ENCODE measurements at places on chromosomes 7 and 10.

DNA sequence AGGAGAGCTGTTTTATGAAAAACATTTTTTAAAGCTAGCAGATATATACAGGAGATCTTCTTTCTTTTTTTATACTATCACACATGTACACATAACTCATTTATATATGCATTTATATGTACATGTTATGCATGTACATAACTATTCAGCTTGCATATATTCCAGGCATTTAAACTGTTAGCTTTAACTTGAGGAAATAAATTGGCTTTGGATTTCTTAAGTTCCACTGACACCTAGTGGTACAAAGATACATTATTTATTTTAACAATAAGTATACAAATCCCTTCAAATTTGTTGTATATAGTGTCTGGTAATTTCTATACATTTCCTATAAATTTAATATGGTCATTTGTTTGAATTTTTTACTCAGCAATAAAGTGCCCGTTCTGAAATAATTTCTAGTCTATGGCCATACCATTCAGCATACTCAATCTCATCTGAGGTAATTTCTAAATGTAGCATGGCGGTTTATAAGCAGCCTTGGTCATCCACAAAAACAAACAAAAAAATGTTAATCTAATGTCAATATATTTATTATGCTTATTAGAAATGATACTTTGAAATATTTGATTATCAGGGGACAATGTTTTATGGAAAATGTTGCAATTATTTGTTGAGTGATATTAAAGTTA is 11.6 kb downstream of the ZDHHC6 start:
- no peak for DNase-seq

- peak; percentile 67 for DNase-seq
Measured at GRCh38 chr10:133131053-133131452, 29.0 kb upstream of the KNDC1 start.

DNA sequence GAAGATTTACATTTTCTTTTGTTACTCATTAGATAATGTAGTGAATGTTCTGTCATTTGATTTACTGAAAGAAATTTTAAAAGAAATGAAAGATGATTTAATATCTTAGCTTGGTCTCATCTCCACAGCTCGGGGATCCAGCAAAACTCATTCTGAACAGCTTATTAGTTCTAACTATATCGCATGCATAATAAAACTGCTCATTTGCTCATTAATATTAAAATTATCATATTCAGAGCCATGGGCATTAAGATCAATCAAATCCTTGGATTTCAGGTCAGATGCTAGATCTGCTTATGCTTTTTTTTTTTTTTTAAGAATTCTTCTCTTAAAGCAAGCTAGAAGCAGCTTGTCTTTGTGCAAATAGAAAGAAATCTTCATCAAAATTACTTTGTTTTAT is 246.1 kb downstream of the FOXP2 start:
- DNase-seq = no peak

DNA sequence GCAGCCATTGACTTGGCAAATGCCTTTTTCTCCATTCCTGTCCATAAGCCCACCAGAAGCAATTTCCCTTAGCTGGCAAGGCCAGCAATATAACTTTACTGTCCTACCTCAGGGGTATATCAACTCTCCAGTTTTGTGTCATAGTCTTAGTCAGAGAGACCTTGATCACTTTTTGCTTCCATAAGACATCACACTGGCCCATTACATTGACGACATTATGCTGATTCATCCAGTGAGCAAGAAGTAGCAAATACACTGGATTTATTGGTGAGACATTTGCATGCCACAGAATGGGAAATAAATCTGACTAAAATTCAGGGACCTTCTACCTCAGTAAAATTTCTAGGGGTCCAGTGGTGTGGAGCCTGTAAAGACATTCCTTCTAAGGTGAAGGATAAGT is 649.7 kb upstream of the ANKRD30A start:
- DNase-seq = no peak

DNA sequence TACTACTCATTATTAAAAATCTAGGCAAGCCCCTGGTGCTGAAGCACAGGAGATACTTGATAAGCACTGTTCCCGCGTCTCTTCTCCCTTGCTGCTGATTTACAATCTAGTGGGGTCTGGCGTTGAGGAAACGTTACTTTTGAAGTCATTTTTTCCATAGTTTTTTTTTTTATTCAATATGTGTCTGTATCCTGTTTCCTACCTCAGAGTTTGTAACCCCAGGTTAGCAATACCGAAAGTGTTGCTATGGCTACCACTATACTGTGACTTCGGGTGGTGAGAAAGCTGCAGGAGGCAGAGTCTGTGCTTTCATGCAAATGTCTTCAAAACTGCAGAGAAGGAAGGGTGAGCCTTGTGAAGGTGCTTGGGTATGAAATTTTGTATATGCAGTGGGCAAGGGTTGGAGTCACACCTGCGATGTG is 458.8 kb upstream of the GHITM start:
- DNase-seq = no peak

GRCh38 chr7:134113655-134114054 is 13.5 kb upstream of the LRGUK start:
- no peak for DNase-seq

DNA sequence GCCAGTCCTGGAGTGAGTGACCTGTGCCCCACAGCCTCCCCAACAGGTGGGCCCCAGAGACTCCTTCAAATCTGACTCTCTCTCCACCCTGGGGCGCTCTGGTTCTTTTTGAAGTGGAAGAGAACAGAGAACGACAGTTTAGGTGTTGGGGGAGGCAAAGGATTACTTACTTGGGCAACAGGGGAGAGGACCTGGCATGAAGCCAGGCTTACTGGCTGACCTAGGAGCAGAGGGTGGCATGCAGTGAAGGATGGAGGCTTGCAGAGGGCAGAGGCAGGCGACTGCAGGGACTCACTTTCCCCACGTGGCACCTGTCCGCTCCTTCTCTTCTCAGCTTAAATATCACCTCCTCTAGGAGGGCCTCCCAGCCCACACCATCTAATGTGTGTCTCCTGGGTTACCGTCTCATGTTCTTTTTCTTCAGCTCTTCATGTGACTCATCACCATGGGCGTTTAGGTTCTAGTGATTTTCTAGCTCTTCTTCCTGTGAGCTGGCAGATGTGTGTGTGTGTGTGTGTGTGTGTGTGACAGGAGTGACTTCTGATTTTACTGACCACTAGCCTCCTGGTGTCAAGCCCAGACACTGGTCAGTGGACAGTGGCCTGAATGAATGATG is 15.5 kb downstream of the LZTS2 start:
- DNase-seq = no peak

DNA sequence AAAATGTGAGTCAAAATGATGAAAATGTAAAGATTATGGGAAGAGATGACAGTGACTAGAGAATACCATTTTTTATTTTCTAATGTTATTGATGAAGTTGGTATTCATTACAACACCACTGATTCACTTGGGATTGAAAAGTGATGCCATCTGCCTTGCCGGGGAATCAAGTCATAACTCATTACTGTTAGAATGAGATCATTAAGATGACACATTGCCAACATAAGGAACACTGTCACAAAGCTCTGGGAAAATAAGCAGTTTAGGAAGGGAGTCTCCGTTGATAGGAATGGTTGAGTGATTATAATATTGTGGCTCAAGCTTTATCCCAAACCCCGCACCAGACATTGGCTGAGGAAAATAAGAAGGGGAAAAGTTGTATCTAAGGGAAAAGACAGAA is 121.5 kb upstream of the PLPP4 start:
- no peak for DNase-seq

DNA sequence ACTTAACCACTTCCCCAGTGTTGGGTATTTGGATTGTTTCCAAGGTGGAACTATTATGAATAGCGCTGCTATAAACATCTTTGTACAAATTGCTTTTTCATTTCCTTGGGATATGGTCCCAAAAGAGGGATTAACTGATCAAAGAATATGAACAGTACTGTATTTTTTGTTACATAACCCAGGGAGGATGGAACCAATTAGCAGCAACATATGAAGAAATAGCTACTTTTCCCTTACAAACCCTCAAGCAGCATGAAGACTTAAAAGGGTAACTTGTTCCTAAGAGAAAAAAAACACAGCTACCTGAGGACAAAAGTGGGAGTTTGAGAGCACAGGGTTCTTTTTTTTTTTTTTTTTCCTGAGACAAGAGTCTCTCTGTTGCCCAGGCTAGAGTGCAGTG is 13.1 kb upstream of the TLX1 start:
- no peak for DNase-seq

- no peak for DNase-seq
Measured at GRCh38 chr7:148480479-148481146, 110.0 kb upstream of the C7orf33 start.

DNA sequence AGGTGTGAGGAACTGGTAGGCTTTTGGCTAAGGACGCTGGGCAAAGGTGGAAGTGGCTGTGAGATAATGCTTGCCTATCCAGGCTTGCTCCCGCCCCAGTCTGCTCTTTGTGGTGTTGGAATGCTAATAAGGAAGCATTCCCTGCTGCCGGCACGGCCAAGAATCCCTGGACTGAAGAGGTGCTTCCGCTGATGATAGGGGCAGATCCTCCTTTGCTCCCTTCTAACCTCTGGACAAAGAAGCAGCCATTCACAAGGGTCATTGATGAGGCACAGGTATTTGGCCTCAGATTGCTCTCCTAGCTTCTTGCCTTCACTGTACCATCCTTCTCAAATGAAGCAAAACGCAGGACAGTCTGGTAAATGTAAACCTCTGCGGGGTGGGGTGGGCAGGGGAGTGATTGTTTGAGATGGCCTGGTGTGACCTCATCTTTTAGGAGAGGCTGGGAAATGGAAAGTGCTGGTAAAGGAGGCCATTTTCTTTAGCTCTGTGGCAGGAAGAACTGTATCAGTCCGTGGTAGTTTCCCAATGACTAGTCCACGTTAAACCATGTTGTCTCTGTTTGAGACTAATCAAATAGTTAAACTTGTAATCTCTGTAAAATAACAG is 1.7 kb downstream of the PGAM1 start:
- DNase-seq = peak; percentile 90

GRCh38 chr7:82141427-82141826 is 302.1 kb downstream of the CACNA2D1 start:
- DNase-seq = no peak

GRCh38 chr10:113096128-113096996 is 146.3 kb downstream of the TCF7L2 start:
- DNase-seq = no peak

- no peak for DNase-seq
Measured at GRCh38 chr7:113004726-113005454, 81.7 kb downstream of the GPR85 start.

- DNase-seq = no peak
Measured at GRCh38 chr10:88931548-88931947, 21.0 kb downstream of the ACTA2 start.

- DNase-seq = no peak
Measured at GRCh38 chr7:95715274-95715673, 57.1 kb upstream of the DYNC1I1 start.

DNA sequence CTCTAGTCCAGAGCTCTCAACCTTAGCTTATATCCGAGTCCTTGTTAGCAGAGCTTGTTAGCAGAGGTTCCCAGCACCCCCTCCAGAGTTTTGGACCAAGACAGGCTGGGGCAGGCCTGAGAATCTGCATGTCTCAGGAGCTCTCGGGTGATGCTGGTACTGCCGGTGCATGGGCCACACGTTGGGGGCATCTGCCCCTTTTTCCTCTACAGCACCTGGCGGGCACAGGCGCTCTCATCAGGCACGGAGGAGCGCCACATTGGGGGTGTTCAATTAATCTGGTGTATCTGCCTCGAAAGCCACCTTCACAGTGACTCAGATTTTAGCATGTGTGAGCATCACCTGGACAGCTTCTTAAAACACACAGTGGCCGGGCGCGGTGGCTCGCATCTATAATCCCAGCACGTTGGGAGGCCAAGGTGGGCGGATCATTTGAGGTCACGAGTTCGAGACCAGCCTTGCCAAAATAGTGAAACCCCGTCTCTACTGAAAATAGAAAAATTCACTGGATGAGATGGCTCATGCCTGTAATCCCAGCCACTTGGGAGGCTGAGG is 117.7 kb downstream of the ELFN1 start:
- no peak for DNase-seq

DNA sequence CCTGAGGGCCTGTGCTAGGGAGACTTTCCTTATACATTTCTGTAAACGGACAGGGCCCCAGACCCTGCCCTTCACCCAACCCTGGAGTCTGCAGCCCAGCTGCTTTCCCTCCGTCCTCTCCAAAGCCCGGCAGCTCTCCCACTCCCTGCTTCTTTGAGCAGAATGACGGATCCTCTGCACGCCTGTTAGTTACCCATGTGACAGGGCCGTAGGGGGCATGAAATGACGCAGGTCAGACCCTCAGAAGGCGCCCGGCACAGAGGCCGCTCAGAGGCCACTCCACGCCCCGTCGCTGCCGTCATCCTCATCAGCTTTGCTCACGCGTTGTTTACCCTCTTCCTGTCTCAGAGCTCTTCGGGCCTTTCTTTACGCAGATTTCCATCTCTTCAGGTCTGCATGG is 60.2 kb upstream of the MKRN1 start:
- DNase-seq = no peak

- DNase-seq = no peak
Measured at GRCh38 chr7:129918922-129919321, 33.8 kb downstream of the UBE2H start.

DNA sequence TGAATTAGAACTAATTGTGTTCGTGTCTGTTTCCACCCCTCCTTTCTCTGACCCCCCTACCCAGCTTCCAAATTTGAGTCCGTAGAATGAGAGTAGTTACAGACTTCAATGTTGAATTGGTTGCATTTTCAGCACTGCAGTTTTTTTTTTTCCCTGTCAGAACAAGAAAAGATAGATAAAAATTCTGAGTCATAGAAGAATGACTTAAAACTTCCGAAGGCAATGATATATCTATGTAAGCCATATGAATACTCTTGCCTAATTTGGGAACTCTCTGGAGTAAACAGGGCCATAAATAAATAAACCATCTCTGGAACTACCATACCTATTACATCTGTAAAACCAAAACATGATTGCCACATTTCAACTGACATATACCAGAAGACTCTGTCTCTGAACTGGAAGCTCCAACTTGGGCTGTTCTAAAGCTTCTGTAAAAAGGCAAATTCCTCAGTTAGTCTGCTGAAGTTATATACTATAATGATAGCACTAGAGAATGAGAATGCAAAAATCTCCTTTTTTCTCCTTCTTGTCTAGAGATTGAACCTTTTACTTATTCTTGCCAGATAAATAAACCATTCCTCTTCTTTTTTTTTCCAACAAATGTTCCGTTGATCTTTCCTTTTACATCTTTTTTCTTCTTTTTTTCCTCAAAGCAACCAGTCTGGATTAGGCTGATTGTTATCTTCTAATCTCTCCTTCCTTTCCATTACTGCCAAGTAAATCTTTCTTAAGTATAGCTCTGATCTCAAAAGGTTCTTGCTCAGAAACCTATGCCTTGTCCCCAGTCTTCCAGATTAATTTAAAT is 23.5 kb downstream of the VCL start:
- no peak for DNase-seq

- DNase-seq = no peak
Measured at GRCh38 chr10:1119027-1119426, 62.8 kb downstream of the WDR37 start.
